ENCODE measurements at places on chromosomes 16 and 17.

DNA sequence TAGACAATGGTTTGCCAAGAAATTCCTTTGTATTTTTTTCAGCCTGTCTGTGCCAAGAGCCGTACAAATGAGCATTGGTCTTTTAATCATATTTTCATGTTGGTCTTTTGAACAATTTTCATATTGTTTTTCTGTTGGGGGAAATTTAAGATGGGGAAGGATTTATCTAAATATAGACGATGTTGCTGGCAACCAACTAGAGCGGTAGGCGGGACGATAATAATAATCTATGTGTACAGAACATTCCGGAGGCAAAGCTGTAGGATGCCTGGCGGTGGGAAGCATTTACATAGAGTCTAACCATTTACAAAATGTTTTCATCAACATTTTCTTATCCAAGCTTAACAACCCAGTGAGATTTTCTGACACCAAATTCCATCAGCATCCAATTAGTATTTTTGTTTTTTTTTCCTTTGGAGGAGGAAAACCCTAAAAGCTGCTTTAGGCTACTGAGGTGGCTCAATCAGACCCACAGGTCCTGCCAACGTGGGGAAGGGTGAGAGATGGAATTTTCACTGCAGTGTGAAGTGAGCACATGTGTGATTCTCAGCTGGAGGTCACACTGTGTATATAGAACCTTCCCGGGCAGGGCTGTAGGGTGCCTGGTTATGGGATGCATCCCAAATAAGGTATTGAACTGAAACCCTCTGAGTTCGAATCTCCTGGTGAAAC is 11.7 kb upstream of the SEC14L1 start:
- no peak for DNase-seq

GRCh38 chr17:69468207-69468606 is 53.7 kb downstream of the MAP2K6 start:
- DNase-seq = no peak

DNA sequence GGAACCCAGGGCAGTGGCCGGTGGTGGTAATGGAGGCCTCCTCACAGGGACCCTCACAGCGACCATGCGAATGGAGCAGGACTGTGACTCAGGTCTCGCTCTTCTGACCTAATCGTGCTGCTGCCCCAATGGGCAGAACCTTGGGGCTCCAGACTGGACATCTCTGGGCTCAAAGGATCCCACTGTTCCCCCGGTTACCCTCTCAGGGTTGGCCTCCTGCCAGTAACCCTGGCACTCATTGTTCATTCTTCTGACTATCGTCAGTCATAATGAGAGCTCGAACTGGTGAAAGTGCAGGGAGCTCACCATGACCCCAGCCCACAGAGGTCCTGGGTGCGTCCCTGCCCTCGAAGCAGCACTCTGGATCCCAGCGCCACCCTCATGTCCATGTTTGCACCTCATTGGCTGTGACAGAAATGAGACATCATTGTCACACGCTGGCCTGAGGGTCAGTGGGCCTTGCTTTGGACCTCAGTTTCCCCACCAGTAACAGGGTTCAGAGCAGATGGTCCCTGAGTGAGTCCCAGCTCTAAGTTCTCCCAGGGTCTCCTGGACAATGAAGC is 4.0 kb upstream of the NPRL3 start:
- no peak for DNase-seq

- DNase-seq = no peak
Measured at GRCh38 chr16:53413864-53414263, 20.4 kb upstream of the RBL2 start.

DNA sequence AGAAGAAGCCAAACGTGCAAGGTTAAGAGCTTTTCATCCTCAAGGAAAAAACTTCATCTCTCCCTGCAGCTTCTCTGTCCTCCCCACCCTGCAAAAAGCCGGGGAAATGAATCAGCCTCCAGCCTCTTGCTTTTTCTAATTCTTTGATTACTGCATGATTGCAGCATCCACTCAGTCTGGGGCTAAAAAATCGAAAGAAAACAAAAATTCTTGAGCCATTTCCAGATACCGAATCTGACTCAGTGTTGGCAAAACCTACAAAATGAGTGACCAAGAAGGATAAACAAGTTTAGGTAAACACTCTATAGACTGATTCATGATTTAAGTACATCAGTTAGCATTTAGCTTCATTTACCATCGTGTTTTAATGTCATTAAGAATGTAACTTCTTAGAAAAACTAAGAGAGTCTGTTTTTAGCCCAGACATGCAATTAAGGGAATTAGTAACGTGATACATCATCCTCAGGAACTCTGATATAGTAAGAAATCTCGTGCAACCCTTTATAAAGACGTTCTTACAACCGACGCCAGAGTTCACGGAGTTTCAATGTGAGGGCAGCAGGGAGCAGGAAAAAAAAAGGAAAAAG is 287.3 kb upstream of the FOXF1 start:
- DNase-seq = no peak

GRCh38 chr17:50830352-50830751 is 5.0 kb upstream of the WFIKKN2 start:
- DNase-seq = no peak

DNA sequence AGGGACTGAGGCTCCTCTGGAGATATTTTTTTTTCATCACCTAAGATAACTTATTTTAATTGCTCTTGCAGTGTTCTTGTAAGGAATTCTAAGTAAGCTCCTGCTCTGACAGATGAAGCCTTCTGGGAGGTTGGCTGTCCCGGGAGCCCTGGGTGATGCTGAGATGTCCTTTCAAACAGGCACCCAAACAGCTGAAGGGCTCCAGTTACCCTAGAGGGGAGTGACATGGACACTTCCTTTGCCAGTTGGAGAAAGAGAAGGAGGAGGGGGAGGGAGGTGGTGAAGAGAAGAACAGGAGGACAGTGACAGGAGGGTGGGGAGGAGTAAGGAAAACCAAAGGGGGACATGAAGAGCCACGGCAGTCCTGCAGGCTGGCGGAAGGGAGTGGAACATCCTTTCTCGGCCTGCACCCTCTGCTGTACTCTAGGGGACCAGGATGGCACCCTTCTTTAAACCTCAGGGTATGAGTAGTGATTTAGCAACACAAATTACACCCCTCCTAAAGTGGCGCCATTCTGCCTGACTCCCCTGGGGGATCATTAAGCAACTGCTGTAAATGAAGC is 51.8 kb downstream of the MYH3 start:
- DNase-seq = no peak

DNA sequence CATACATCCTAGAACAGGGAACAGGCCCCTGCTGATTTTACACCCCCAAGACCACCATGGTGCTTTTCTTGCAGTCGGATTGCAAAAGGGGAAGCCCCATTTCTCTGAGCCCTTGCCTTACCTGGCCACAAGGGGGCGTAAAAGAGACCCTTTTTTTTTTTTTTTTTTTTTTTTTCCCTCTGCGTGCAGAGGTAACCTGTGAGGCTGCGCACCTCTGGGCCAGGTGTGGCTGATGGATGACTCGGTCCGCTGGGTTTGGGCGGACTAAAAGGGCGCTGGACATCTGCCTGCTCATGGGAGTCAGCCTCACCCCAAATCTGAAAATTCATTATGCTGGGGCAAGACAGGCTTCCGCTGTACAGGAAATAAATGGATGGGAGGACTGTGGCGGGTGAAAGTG is 281.0 kb downstream of the CBLN1 start:
- no peak for DNase-seq

DNA sequence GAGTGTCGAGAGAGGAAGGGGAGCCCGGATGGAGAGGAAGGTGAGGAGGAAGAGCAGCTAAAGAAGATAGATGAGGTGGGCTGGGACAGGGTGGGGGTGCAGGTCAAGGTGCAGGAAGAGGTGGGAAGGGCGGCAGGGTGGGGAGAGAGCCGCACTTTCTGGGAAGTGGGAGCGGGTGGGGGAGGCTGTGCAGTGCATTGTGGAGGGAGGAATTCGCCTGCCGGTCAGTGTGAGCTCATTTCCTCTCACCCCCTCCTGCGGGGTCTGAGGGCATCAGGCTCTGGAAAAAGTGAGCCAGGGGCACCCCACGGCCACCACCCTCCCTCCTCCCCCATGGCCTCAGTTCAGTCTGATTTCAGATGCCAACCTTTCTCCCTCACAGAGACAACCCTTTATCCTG is 2.5 kb upstream of the ARHGAP23 start:
- DNase-seq = no peak

GRCh38 chr17:48545022-48545375 is at the start of gene HOXB2:
Gene HOXB2, minus strand, starts transcription at chr17:48545109. Its CDS starts 198 bp downstream, at chr17:48544911.
- no peak for DNase-seq

DNA sequence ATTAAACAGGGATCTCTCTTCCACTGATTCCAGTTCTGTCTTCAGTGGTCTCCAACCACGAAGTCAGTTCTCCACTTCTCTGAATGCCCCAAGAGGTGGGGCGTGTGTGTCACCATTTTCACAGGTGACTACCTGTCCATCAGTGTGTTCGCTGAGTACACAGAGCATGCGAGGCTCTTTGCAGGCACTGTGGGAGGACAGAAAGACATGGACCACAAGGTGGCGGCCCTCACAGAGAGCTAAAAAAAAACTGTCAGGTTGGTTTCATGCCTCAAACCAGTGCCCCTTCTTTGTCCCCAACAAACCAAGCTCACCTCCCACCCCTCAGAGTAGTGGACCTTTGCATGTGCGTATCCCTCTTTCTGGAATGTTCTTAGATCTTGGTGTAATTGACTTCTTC is 13.8 kb downstream of the EMP2 start:
- no peak for DNase-seq

DNA sequence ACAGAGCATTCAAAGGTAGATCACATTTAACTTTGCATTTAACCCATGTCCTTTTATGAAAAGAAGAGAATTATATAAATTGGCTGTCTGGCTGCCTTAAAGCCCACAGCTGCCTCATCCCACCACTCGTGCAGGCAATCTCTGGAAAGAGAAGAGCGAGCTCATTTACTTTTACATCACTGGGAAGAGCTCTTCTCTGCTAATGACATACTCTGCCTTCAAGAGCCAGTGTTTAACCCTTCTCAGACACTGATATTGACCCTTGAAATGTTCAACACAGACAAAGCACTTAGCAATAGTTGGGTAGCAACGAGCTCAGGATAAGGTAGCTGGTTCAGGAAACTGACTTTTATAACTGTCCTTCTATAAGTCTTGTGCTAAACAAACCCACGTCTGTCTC is 6.8 kb downstream of the KRT38 start:
- no peak for DNase-seq

DNA sequence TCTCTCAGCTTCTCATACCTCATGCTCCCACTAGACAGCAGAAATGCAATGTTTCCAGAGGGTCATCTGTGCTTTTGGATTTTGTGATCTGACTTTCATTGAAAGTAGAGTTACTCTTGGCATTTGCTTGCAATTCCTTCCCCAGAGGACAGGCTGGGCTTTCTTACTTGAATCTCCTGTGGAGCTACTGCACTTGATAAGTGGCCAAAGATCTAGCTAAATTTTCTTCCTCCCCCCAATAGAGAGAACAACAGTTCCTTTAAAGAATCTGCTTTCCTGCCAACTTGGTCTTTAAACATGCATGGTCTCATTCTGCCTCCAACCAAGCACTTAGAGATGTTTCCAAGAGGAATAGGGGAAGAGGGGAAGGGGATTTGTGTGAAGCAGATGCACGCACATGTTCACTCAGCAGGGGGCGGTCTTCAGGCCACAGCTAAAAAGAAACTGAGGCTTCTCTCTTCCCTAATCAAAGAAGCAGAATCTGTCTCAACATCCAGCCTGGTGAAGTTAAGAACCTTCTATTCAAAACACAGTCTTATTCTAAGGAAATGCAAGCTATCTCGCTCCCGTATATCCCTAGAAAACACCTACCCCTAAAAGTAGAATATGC is 229.6 kb downstream of the ZFHX3 start:
- no peak for DNase-seq

All from activated naive CD4-positive, alpha-beta T cell treated with Interleukin-2 at 50 U/mL for 16 hours (primary cell).